ENCODE measurements at places on chromosomes 7 and 10. TPM values are rescaled to one million over a fixed set of nuclear protein-coding genes. Genes with fewer than 3 reads are reported as not detected.

Gene TRIM8
- 116 TPM for polyA plus RNA-seq

Gene IFIT2
- polyA plus RNA-seq: 3.7 TPM

Gene CLRN3
- polyA plus RNA-seq: not detected

Gene PPP1R17
- not detected for polyA plus RNA-seq

Gene GJD4
- polyA plus RNA-seq: not detected

Gene OPN1SW
- not detected for polyA plus RNA-seq

- no peak for DNase-seq
These were observed 846 bp downstream of the DNAJC1 start for GRCh38 chr10:22002591-22003176.

DNA sequence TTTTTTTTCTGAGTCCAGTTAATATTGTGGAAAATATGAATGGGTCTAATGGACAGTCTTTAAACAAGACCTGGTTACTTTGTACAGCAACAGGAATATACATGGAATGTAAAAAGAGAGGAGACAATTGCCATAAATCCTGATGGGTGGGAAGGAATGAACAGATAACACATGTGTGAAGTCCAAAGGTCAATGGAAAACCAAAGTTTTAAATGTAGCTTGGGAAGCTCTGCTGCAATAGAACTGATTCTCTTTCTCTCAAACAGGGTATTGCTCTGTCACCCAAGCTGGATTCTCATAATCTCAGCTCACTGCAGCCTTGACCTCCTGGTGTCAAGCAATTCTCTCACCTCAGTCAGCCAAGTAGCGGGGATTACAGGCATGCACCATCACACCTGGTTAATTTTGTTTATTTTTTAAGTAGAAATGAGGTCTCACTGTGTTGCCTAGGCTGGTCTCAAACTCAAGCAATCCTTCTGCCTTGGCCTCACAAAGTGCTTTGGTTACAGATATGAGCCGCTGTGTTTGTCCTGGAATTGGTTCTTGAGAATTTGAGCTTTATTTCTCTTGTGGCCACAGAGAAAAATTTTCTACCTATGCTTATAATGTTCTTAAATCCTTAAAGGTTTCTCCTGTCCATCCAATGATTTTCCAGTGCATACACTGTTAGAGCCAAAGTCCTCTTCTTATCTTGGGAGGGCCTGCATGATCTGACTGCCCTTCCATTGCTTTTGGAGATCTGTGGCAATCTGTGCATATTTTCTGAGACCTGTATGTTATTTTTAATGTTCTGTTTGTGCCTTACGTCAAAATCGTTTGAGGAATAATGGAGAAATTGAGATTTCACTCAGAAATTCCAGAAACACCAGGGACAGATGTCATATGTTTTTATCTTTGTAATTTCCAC is 30.7 kb upstream of the ZNF92 start:
- no peak for DNase-seq

GRCh38 chr10:3811291-3811870 is 26.4 kb upstream of the KLF6 start:
- no peak for DNase-seq

DNA sequence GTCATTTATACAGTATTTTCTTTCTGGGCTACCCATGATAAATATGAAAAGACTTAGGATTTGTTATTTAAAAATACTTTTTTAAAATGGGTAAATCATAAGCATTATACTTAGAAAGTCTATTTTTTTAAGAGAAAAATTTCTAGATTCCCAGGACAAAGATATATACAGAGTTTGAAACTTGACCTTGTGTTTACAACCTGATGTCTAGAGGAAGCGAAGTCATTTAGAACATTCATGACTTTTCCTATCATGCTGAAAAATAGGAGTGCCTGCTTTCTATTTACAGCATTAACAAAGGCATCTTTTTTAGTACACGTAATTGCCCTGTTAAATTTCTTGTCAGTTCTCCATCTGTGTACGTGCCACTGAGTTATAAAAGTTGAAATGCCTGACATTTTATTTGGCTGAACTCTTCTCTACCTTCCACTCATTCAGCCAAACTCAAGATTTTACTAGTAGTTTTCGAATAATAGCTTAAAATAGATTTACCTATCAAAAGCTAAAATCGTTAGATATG is 23.0 kb downstream of the GNAT3 start:
- peak; percentile 18 for DNase-seq

DNA sequence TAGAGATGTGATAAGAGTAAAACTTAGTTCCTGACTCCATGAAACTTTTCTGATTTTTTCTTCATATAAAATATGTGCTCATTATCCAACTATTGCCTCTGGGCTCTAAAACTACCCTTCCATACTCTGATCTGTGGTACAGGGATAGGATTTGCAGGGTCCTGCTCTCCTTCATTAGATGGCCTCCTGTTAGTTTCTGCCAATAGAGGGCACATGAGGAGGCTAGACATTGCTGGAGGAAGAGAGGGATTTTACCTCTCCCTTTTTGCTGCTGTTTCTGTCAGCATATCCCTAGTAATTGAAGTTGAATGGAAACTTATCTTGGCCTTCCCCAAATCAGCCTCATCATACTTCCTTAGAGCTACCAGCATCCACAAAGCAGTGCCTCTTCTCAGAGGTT is 269.4 kb downstream of the NXPH1 start:
- no peak for DNase-seq

GRCh38 chr10:84613336-84614021 is 285.1 kb downstream of the CCSER2 start:
- DNase-seq: peak; percentile 35

- DNase-seq: peak; percentile 28
These were observed 45.0 kb downstream of the ALOX5 start for GRCh38 chr10:45418849-45419675.

DNA sequence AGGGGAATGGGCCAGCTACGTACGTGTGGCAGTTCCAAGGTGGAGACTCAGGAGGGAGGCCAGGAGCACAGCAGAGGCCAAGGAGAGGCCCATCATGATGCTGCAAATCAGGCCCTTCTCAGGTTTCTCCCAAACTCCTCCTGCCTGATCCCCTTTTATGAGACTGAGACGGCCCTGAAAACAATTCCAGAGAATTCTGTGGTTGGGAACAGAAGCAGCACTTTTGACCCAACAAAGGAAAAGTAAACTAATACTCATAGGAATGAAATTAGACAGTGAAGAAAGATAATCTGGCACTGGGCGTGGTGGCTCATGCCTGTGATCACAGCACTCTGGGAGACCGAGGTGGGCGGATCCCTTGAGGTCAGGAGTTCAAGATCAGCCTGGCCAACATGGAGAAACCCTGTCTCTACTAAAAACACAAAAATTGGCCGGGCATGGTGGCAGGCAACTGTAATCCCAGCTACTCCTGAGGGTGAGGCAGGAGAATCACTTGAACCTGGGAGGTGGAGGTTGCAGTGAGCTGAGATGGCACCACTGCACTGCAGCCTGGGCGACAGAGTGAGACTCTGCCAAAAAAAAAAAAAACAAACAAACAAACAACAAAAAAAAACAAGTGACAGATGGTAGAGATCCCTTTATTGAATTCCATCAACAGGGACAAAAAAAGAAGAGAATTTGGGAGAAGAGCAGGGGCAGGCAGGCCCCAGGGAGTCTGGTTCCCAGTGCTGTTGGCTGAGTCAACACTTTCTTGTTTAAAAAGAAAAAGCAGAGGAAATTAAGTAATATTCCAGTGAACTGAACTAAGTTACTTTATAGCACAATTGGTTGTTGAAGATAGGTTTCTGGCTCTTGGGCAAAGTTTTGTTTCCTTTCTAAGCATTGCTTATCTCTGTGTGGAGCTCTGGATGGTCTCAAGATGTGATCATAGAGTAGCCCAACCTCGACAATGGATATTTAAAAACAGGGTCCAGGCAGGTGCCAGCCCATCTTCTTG is at the start of gene CCL26:
Gene CCL26 (minus strand): TSS at position 131 of the 997 bp plus-strand sequence. CDS start 35 bp downstream, at position 96.
- DNase-seq: no peak

- DNase-seq: no peak
These were observed 194.2 kb downstream of the BICC1 start for GRCh38 chr10:58706836-58707235.

DNA sequence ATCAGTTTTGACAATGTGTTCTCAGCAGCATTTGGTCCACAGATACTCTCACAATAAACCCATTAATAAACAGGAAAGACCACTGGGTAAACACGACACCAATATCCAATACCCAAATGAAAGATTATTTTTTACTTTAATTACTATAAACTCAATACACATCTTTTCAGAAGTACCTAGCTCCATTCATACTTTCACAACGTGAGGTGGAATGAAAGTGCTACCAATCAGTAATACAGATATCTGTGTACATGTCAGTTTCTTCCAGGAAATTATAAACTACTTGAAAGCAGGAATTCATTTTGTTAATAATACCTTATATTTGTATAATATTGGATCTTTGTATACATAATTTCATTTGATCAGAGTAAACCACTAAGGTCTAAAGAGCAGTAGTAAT is 11.9 kb downstream of the CDK6 start:
- DNase-seq: no peak

- no peak for DNase-seq
These were observed 5.8 kb downstream of the CHAT start for GRCh38 chr10:49619613-49620012.

- no peak for DNase-seq
These were observed 17.8 kb upstream of the PTF1A start for GRCh38 chr10:23174074-23174976.

- no peak for DNase-seq
These were observed 48.7 kb downstream of the VIPR2 start for GRCh38 chr7:159095979-159096411.

DNA sequence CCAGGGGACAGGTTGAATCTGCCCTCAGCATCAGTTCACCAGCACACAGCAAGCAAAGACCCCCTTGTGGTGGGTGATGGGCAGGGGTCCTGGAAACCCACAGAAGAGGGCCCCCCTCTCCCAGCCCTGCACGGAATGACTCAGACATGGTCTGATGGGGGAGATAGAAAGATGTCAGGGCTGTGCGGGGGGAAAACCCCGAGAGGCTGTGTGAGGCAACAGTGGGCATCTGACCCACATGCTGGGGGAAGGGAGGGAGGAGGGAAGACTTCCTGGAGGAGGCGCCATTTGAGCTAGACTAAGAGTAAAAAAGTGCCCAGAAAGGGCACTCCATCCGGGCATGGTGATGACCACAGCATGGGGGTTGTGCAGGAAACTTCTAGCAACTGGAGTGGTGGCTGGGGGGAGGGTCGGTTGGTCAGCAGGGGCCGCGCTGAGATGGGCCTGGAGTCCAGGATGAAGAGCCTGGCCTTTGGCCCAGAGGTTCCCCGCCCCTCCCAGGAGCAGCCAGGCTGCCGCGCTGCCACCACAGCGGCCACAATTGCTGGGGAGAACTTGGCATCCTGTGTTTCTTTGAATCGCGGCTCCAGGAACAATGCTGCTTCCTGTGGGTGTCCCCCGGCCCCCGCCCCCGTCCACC is 2.5 kb downstream of the LFNG start:
- DNase-seq: no peak
